AG04449 (cell line): ENCODE measurements at places on chromosomes 16 and 17.

GRCh38 chr16:69598045-69598444 is 32.3 kb downstream of the NFAT5 start:
- DNase-seq: no peak

DNA sequence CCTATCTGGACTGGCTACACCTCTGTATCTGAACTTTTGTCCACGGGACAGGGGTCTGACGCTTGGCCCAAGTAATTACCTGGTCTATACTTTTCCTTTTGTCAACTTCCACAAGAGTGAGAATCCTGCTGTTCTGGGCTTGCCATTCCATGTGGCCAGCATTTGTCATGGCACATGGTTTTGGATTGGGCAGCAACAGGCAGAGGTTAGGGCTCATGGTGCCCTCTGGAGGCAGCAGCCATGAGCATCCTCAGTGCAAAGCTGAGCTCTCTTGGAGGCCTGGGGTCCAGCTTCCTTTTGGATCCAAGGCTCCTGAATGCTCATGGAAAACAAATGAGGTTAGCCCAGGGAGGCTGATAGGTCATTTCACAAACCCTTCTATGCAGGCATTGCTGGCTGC is 7.5 kb upstream of the EDC4 start:
- no peak for DNase-seq

DNA sequence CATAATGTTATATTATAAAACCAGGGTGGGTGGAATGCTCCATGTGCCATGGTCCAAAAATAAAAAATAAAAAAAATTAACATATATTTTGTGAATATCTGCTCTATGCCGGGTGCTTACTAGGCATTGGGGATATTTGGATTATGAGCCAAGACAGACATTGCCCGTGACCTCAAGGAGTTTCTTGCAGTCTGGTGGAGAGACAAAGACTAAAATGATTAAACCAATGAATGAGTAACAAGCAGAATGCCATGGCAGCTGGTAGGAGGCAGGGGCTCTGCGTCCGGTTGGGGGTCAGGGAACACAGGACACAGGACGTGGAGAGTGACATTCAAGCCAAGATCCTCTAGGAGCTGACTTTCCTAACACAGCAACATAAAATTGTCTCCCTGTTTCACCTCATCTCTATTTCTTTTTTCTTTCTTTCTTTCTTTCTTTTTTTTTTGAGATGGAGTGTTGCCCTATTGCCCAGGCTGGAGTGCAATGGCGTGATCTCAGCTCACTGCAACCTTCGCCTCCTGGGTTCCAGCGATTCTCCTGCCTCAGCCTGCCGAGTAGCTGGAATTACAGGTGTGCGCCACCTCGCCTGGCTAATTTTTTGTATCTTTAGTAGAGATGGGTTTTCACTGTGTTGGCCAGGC is 35.4 kb downstream of the RGS9 start:
- DNase-seq: no peak

GRCh38 chr16:27181019-27181790 is 22.1 kb upstream of the KDM8 start:
- DNase-seq: no peak

- DNase-seq: no peak
Observed at GRCh38 chr16:12971241-12971640, 69.8 kb downstream of the SHISA9 start.

- DNase-seq: no peak
Observed at GRCh38 chr17:48453447-48453846, 23.4 kb upstream of the SKAP1 start.

- DNase-seq: peak; percentile 19
Observed at GRCh38 chr16:82070656-82071369, 35.8 kb downstream of the HSD17B2 start.

- no peak for DNase-seq
Observed at GRCh38 chr17:7330638-7331015, 1.5 kb upstream of the NEURL4 start.

- DNase-seq: peak; percentile 4
Observed at GRCh38 chr16:81526935-81527334, 82.3 kb downstream of the CMIP start.

- DNase-seq: no peak
Observed at GRCh38 chr17:13619462-13619861, 17.7 kb upstream of the HS3ST3A1 start.

DNA sequence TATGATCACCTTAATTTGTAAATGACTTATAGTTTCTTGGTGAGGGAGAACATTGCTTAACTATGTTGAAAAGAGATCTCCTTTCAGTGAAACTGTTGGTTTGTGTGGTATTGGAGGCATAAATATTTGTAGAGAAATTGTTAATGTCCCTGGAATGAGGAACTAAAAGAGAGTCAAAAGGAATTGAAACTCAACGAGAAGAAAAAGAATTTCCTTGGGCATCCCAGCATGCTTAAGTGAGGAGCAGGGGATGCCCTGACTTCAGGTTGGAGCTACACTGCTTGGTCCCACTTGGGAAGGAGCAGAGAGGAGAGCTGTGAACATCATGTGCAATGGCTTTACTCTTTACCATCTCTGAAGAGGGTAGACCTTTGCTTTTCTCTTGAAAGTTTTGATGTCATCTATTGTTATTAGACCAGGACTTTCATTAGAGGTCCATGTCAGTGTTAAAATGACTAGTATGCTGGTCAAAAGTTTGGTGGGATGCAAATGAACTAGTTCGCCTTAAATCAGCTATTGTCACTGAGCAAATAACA is 21.7 kb downstream of the KRT23 start:
- DNase-seq: peak; percentile 37

- DNase-seq: no peak
Observed at GRCh38 chr17:59178266-59178985, 22.9 kb downstream of the PRR11 start.

- no peak for DNase-seq
Observed at GRCh38 chr16:53518550-53519416, 15.8 kb upstream of the AKTIP start.

DNA sequence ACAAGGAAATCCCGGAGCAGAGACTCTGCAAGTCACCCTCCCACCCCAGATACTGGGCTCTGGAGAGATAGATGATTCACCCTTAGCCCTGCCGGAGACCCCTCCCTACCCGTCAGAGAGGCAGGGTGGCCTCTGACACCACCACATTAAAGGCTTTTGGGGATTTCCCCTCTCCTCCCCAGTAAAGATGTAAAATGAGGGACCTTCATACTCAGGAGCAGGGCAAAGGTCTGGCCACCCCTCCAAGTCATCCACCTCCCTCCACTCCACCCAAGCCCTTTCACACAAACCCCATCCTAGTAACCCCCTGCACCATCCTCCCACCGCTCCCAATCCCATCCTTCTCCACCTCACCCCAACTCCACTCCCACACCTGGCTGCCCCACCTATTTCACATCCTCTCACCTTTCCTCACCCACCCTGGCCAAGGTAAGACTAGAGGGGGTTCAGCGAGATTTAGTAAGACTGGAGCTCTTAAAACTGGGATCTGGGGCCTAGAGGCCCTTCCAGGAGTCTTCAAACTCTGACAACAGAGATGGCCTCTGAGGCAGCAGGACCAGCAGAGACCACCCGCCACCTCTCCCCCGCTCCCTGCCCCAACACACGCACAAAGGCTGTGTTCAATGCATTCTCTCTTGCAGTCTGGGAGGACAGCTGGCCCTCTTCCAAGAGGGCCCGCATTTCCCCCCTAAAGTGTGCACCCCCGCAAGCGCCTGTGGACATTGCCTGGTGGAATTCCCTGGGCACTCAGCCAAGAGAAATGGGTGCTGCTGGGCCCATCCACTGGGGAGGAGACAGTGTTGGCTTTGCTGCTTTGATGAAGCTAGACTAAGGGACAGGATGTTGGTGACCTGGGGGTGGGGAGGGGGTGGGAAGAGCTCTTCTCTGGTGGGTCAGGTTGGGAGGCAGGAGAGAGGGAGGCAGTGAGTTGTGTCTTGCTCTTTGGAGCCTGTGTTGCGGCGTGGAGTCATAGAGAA is 1.1 kb downstream of the ABAT start:
- DNase-seq: no peak

DNA sequence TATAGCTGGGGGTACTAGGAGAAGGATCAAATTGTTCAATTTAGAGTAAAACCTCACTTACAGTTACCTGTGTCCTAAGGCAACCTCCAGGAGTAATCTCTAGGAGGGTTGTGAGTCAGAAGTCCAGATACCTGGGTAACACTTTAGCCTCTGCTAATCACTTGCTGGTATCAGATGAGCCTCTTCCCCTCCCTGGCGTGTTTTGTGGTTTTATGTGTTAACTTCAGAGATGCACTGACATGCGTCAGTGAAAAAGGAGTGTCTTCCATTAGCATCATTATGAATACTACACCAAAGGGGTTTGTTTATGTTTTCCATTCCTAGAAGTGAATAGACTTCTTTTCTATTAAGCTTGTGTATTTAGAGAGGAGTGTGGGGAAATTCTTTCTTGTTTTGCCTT is 208.2 kb downstream of the FTO start:
- no peak for DNase-seq

DNA sequence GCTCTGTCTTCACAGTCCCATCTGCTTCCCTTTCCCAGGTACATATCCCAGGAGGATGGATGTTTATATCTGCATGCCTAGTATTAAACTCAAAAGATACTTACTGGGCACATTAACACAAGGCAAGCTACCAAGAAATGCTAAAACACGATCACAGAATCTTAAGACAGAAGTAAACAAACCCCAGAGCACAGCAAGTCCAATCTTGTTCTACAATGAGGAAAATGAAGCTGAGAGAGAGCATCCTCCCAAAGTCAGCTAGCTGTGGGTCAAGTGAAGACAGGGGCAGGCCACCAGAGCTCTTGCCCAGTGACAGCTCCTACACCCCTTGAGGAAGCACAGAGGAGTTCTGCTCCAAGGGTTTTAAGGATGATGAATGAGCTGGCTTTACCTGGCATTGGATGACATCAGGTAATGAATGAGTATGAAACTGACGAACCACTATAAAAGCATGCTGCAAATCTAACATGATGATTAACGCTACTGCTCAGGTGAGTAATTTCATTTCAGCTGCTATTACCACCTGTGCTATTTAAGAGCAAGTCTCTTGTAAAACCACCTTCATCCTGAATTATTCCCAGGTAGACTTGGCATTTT is 20.3 kb downstream of the XPO6 start:
- DNase-seq: no peak
